ENCODE measurements at places on chromosomes 4 and X. TPM values are rescaled to one million over a fixed set of nuclear protein-coding genes. Genes with fewer than 3 reads are reported as not detected.

The VEGFD gene
- total RNA-seq, result not detected

The AREG gene
- total RNA-seq, result 129 TPM

The SPON2 gene
- 194 TPM for total RNA-seq

The CENPI gene
- 6.5 TPM for total RNA-seq

The BTC gene
- 0.26 TPM for total RNA-seq
